ENCODE measurements at places on chromosomes 2 and 18.

- no peak for DNase-seq
Observed at GRCh38 chr18:28236487-28236886, 59.6 kb upstream of the CDH2 start.

DNA sequence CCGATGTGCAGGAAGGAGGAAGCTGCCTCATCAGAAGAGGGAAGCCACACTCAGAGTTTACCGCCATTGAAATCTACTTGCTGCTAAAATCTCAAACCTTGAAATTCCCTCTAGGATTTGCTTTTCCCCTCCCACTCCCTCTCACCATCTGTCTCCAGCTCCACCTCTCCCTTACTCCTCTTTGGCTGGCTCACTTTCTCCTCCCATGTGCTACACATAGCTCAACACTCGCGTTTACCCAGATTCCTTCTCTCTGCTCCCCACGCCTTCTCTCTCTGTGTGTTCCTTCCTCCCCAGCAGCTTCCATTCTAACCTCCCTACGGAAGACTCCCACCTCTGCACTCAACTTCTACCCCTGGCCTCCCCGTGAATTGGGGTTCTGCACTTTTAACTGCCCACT, 143.1 kb downstream of the DNER start:
- no peak for DNase-seq

GRCh38 chr2:227813229-227813561, 447 bp upstream of the CCL20 start:
- DNase-seq, result no peak

DNA sequence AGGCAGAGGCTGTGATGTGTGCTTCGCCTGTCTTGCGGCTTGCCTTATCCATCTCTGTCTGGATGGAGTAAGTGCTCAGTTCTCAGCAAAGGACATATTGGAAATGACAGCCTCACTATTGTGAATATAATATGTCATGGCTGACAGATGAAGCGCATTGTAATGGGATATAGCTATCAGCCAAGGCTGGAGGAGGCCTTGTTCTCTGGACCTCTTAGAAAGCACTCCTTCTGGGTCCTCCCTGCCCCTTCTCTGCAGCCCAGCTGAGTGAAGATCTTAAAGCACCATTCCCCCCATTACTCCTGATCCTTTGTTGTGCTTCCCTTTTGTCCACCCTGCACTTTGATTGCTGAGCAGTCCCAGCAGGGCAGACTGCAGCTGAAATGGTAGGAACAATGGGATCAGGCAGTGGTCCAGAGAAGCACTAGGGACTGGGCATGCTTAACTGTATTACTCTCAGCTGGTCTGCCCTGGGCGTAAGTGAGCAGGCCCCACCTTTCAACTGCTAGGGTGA, 265.3 kb downstream of the SETBP1 start:
- no peak for DNase-seq

DNA sequence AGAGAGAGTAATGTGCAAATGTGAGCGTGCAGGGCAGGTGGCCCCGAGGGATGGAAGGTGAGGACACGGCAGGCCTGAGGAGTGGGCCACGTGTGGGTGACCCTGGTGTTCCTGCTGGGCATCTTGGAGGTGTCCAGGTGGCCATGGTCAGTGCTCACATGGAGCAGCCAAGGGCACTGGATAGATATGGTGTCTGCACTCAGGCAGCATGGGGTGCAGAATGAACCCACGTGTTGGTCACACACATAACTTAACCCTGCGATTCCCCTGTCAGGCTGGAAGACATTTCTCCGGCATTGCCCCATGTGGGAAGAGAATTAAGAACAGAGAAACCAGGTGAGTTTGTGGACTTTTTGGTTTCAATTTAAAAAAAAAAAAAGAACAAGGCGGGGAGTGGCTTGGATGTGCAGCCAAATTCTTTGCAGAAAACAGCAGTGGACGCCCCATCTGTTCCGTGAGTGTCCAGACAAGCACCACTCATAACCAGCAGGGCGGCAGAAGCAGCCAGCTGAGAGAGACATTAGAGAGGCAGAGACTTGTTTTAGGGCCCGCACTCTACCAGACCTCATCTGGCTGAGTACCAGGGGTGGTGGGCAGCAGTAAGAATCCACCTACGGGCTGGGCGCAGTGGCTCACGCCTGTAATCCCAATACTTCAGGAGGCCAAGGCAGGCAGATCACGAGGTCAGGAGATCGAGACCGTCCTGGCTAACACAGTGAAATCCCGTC, 249.8 kb downstream of the ACKR3 start:
- DNase-seq, result no peak

- no peak for DNase-seq
Observed at GRCh38 chr2:127655209-127656073, 9.5 kb downstream of the GPR17 start.

- no peak for DNase-seq
Observed at GRCh38 chr2:29705616-29706015, 215.8 kb downstream of the ALK start.

GRCh38 chr2:137193401-137193800, 428.1 kb downstream of the THSD7B start:
- no peak for DNase-seq

DNA sequence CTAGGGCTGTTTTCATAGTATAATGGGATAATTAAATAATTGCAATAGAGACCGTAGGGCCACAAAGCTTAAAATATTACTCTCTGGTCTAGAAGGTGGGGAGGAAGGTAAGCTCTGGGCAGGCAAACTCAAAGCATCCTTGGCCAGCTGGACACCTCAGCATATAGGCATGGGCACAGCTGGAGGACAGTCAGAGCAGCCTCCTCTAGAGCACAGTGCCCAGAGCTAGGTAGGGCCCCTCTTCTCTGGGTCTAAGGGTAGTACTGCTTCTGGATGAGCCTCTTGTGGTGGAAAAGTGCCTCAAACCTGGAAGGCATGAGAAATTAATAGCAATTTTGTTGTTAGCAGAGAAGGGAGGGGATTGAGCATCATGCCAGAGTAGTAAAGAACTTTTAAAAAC, 291.3 kb upstream of the FBXO11 start:
- DNase-seq, result no peak

GRCh38 chr2:3212984-3213383, 164.6 kb downstream of the EIPR1 start:
- DNase-seq, result no peak

- no peak for DNase-seq
Observed at GRCh38 chr2:101124643-101125366, 26.4 kb downstream of the TBC1D8 start.

DNA sequence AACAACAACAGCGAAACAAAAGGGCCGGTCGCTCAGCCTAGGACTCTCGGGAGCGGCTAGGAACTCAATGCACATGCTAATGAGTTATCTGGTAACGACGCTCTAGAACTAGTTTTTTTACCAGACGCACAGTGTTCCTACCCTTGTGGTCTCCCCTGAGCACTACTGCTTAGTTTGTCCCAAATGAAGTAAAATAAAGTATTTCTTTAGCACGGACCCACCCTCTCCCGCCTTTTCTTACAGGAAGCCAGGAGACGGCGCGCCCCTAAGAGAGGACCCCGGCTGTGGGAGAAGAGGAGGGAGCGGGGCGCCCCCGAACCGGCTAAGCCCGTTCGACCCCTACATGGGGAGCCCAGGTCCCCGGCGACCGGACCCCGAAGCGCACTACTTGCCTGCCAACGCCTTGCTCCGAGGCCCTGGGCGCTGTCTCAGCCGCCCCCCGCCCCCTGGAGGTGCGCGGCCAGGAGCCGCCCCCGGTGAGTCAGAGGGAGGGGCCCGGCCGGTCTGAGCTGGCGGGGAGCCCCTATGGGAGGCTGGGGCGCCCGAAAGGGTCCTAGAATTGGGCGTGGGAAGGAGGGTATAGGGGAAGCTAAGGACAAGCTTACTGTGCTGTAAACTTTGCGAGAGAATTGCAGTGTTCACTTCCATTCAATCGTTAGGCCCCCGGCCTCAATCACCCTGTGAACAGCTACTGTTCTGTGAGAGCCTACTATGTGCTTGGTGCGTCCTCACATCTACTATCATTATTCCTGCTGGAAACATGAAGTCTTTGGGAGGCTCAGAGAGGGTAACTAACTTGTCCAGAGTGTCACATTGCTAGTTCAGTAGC, 3.6 kb upstream of the CAPG start:
- peak; percentile 34 for DNase-seq

Measured in activated CD4-positive, alpha-beta T cell treated with anti-CD3 and anti-CD28 coated beads, Interleukin-2, amount 50 U/mL, for 48 hours (primary cell).